ENCODE measurements at places on chromosomes 2 and 18.

DNA sequence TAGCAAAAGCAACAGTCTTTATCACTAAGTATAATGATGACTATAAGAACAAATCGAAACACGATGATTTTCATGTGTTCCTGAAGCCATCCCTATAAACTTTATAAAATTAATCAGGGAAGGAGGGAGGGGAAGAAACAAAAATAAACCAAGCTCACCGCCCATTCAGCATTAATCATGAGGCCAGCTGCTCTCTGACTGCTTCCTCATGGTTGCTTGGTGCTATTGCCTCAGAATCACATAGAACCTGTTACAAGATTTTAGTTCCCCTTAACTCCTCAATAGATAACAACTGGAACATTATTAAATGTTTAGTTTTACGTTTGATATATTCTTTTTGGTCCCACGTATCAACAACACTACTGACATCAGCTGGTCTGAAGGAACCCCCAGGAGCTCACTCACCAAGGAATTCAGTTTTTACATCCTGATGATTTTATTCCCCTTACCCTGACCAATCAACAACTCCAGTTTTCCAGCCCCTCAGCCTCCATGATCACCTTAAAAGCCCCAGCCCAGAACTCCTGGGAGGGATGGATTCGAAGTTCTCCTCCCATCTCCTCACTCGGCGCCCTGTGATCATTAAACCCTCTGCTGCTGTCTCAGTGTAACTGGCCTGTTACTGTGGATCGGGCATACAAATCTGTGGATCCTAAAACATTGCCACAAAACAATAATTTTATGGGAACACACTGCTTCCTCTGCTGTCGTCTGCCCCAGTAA is 10.6 kb upstream of the HNRNPLL start:
- no peak for DNase-seq

DNA sequence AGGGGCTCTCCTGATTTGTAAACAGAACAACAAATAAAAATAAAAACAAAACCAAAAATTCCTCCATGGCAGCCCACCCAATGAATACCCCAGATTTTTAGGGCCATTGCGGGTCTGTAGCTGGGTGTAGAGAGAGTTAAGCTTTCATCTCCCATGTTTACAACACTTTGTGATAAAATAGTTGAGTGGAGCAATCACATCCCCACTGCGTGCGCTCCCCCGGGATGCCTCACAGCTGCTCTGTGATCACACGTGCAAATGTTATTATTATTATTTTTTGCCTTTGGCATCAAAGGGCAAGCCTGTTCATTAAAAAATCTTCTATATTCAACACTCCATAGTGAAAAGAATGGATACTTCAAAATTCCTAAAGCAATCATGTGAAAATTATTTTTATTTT is 118.0 kb downstream of the MBP start:
- no peak for DNase-seq

DNA sequence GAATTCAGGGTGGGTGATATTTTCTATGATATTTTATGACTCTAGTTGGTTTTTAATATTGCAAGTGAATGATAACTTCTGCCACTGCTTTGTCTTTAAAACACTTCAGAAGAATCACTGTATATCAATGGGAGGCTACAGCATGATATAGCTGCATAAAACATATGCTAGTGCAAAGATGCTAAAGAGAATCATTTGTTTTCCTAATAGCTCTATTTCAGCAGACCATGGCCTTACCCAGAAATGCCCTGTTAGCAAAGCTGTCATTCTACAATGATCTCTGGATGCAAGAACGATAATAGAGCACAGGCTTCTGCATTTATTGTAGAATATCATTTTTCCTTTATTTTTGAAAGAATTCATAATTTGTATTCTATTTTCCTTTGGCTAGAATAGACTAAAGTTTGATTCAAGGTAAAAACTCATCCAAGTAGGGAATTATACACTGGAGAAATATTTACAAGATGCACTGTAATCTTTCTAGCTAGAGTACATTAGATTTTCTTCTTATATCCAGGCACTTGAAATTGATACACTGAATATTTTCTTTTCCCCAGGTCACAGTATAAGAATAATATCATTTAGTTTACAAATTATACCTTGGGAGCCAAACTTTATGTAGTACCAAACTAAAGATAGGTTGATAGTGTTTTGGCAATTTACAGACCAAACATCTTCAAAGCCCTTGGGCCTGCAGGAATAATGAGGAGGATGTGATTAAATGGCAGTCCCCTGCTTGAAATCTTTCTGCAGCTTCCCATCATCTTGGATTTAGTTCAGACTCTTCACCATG is 252.6 kb upstream of the LINC00305 start:
- DNase-seq = no peak

DNA sequence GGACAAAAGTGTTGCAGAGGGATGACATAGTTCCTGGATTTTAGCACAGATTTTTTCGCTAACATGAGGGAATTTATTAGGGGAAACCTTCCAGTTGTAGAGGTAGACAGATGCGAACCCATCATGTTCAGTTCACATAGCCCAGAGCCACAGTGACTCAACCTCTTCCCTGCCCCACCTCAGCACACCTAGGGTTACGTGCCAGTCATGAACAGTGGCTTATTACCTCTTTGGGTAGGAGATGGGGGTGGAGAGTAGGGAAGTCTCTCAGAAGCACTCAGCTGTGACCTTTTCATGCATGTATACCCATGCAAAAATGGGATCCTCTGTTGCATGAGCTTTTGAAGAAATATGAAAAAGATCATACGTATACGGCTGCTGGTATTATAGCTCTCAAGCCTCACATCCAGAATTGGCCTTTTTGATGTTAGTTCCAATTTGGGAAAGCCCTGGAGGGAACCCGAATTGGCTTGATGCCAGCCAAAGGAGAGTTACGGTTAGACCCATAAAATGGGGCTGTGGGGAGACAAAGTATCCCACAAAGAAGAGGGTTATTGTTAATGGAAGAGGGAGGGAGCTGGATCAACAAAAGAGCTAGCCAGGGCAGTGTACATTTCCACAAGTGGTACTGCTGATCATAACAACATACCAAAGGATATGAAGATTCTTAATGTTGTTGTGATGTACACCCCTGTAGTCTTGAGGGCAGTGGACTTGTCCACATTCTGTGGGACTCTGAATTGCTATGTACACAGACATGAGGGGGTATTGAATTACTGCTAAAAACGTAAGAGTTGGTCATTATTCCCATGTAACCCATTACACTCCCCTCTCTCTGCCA is 4.9 kb downstream of the TANC1 start:
- DNase-seq = no peak

DNA sequence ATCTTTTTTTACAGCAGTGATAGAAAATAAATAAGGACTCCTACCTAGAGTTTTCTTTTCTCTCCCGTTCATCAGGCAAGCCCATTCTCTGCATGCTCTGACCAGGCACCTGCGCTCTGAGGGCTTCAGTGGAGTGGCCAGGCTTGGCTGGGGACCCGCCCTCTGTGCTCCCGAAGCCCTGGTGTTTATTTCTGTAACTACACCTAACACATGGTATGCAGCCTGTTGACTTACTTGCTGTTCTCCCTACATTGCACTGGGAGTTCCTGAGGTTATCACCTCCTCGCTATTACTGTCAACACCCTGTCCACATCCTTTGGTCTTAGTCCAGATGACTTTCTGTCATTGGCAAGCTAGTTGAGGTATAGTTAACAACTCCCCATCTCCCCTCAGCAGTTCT is 317.7 kb downstream of the LPIN1 start:
- no peak for DNase-seq

- no peak for DNase-seq
These were observed 333.3 kb upstream of the ACVR2A start for GRCh38 chr2:147511491-147511948.

- DNase-seq = no peak
These were observed 273.3 kb upstream of the TCF4 start for GRCh38 chr18:55861266-55861665.

DNA sequence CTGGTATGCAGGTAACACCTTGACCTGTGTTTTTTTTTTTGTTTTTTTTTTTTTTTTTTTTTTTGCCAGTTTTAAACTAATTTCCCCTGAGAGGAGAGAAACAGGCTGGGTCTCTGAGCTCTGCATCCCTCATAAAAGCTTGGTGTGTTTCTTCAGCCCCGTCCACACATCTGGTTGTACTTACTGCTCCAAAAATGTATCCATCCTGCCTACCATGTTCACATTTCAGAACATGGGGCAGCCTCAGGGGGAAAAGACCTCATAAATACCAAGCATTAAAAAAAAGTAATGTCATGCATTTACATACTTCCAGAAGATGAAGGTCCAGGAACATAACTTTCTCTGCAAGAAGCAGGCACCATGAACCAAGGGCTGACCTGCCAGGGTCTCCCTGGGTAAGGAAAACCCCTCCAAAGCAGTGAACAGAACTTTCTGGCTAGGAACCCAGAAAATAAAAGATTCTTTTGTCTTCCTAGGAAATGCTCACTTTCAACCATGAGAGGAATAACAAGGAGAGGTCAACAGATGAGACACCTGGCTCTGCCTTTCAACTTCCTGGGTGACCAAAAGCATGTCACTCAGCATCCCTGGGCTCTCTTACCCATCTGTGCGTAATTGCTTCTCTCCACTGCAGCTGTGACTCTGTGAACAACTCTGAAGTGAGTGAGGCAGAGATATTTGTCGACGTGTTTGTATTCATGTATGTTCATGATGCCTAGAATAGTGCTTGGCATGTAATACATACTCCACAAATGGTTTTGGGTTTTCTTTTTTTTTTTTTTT is 118.6 kb downstream of the MCFD2 start:
- no peak for DNase-seq

GRCh38 chr2:59575191-59575590 is 978.3 kb downstream of the BCL11A start:
- no peak for DNase-seq

GRCh38 chr2:135230150-135230549 is 178.1 kb downstream of the RAB3GAP1 start:
- no peak for DNase-seq

GRCh38 chr2:120432976-120433815 is 87.3 kb downstream of the INHBB start:
- DNase-seq = no peak

DNA sequence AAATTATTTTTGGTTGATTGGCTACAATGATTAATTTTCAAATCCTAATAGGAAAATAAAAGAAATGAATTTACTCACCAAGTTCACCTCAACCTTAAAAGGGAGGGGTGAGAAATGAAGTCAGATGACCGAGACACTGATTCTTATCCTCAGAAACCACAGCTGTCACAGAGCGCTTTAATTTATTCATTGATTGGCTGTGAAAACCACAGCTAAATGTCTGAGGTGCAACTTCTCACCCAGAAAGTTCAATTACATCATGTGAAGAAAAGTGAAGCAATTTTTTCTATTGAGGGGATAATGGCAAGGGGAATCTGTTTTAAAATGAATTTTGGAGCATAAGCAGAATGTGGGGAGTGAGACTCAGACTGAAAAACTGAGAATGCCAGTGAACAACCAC is 128.4 kb downstream of the RNF152 start:
- DNase-seq = no peak

DNA sequence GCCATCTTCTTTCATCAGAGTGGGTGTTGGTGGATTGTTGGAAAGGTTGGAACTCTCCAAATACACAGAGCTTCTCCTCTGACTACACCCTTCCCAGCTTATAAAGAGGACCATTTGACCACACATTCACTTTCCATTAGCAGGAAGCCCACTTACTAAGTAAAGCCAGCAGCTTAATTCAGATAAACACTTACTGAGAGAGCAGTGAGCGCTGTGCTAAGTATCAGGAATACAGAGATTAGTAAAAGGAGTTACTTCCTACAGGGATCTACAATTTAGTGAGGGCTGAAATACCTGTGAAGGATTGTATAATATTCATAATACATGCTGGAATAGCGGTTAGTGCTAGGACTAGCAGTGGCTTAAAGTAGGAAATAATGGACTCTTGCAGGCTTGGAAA is 343.0 kb downstream of the NYAP2 start:
- no peak for DNase-seq

DNA sequence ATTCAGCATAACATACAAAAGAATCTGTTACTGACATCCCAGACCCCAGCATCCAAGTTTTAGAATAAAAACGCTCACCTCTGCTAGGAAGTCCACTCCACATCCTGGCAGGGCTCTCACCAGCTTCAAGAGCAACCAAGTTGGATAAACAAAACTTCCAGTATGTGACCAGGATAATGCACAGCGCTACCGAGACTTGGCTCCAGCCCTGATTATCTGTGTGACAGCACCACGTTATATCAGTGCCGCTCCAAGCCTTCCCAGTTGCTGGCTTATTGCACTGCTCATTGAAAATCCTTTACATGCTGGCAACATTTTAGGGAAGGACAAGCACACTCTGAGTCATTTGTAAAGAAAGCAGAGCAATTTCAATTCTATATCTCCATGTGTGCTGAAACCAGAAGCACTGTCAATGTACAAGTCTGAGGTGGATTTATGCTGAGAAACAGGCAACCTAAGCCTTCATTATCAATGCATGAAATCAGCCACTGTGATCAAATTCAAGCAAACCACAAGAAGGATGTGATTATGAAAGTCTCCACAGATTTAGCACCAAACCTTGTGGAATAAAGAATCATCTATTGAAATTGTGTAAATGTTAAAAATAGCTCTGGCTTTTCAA is 115.7 kb downstream of the ZNF385B start:
- no peak for DNase-seq

DNA sequence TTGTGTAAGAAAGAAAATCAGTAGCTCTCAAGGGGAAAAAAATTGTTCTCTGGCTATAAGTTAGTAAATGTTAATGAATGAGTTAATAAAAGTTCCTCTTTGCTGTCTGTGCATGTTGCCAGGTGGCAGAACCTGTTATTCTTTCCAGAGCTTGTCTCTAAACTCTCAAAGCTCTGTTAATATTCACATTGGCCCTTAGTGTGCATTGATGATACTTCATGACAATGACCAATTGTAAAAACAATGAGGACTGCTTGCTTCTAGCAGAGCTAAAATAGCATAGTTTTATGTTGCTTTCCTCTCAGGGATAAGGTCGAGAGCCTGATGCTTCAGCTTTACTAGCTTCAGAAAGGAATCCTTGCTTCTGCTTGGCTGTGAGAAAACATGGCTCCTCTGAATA is 91.5 kb downstream of the RAD51AP2 start:
- no peak for DNase-seq

GRCh38 chr2:207338220-207338607 is 172.5 kb upstream of the KLF7 start:
- no peak for DNase-seq

DNA sequence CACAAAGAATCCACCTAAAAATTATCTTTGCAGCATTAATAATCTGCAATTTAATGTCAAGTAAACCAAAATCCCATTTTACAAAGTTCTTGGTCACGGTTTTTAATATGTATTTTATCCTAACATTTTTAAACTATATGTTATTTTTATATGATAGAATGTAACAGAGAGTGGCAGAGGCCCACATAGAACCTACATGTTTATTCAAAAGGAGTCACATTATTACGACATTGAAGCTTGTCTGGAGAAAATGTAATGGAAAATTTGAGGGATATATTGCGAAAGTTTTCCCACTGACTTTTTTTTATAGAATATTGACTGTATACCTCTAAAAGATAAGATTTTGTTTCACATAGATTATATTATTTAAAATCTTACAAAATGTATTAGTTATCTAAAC is 89.7 kb upstream of the COL3A1 start:
- no peak for DNase-seq

GRCh38 chr2:190935054-190935453 is 54.4 kb downstream of the GLS start:
- no peak for DNase-seq

- no peak for DNase-seq
These were observed 31.6 kb upstream of the WDR75 start for GRCh38 chr2:189409647-189410046.

GRCh38 chr2:28226558-28226957 is 166.1 kb upstream of the FOSL2 start:
- DNase-seq = no peak

GRCh38 chr2:11488809-11489208 is 22.8 kb upstream of the E2F6 start:
- no peak for DNase-seq

GRCh38 chr18:61854578-61855448 is 38.0 kb downstream of the RNF152 start:
- no peak for DNase-seq

Measured in activated naive CD4-positive, alpha-beta T cell treated with Interleukin-2 at 50 U/mL for 16 hours (primary cell).